Activated T-cell treated with anti-CD3 and anti-CD28 coated beads, Interleukin-2, amount 50 U/mL, for 72 hours (primary cell): ENCODE measurements at places on chromosomes 7 and 10. TPM values are rescaled to one million over a fixed set of nuclear protein-coding genes. Genes with fewer than 3 reads are reported as not detected.

OR2A2 gene
- not detected for total RNA-seq

ZNF727 gene
- total RNA-seq, result 0.19 TPM

VWA2 gene
- not detected for total RNA-seq

FOXL3 gene
- not detected for total RNA-seq

GDI2 gene
- 275 TPM for total RNA-seq
